ENCODE measurements at places on chromosomes 7 and 10. TPM values are rescaled to one million over a fixed set of nuclear protein-coding genes. Genes with fewer than 3 reads are reported as not detected.

GRCh38 chr7:30983042-30983913 is 19.5 kb downstream of the GHRHR start:
- DNase-seq = peak; percentile 90

The ARL3 gene
- 7.3 TPM for total RNA-seq

DNA sequence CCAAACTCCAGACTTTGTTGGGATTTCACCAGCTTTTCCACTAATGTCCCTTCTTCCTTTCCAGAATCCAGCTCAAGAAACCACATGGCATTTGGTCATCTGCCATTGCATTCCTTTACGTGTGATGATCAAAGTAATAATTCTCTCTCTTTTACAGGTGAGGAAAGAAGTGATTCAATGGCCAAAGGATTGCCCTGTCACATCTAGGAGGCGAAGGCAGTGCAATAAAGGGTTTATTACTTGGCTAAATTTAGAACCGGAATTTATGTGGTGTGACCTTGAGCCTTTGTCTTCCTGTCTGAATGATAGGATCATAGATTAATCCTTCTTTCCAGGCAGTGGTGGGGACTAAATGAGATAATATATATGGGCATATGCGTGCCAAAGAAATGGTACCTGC is 58.3 kb upstream of the COBL start:
- DNase-seq = no peak

The OR2A25 gene
- total RNA-seq = not detected

DNA sequence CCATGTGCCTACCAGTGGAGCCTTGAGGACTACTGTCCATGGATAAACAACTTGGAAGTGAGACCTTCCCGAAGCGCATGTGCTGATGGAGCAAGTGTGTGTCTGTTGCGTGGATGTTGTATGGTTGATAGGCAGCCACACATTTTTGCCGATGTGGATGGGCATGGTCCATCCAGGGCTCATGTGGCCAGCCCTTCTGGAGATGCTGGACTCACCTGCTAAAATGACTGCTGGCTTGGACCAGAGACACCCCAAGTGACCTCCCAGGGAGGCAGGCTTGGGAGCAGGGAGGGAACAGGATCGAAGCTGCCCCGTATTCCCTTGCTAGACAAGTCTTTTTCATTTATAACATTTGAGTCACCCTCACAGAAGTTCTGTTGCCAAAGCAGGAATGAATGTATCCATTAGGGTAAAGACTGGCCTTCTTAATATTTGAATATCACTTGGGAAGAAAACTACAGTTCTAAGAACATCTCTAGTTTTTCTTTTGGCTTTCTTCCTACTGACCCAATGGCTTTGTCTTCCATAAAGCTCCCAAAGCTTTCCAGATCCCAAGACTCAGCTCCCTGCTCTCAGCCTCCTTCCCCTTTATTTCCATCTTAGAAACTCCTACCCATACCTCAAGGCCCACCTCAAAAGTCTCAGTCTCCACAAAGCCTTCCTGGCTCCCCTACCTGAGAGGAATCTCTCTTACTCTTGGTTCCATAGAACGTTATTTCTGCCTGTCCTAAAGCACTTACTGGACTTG is 3.0 kb downstream of the PTPRE start:
- peak; percentile 27 for DNase-seq

The NEUROG3 gene
- not detected for total RNA-seq

DNA sequence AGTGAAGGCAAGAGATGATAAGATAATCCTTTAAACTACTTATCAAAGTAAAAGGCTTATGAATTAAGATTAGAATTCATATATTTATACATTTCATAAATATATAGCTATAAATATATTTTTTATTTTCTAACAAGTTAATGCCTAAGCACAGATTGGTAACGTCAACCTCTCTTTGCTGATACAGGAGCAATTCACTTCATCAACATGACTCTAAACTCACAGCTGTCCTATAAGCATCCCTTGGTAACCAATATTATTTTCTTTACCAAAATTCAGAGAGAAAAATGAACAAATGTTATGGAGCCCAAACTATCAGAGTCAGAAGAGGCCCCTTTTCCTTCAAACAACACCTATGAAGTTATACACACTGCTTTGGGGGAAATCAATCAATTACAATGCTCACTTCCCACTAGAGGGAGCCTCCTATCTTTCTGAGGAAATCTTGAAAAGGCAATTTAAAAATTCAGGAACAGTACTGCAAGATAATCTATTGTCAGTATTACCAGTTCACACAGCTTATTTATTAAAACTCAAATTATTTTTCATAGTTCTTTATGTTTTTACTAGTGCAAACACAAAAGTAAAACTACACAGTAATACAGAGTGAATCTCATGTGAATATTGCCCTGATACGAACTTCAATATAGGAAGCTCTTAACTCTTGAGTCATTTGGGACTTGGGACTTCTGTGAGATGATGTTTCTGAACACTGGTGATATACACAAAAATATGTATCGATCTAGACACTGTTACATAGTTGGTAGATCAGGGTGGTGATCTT is 51.0 kb upstream of the NOBOX start:
- DNase-seq = no peak

The TRPV5 gene
- total RNA-seq = not detected

GRCh38 chr10:93797825-93798224 is 40.1 kb downstream of the LGI1 start:
- DNase-seq = no peak

The CALD1 gene
- total RNA-seq = 2,150 TPM

The TMEM270 gene
- total RNA-seq = not detected

DNA sequence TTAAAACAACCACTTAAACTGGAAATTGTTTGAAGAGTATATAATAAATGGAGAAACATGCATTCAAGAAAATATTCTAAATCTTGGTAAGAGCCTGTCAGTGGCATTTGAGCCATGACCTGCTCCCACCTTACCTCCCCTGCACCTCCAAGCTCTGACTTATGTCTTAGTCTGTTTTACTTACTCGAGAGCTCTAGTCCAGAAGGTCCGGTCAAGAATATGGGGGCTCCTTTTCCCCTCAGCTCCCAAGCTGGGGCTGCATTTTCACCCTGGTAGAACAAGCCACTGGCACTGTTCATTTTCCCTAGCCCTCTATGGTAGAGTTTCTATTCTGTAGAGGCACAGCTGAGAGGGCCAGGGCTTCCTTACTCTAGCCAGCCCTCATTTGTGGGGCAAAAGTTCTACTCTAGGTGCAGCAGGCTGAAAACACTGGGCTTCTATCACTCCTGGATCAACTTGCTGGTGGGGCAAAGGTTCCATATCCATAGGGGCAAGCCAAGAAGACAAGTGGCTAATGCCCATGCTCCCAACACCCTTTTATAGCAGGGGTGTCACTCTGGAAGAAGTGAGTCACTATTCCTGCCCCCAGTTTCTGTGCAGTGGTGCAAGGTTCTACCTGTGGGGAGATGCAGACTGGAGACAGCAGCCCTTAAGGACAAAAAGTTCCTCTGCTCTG is 40.6 kb downstream of the ZNF438 start:
- DNase-seq = no peak

GRCh38 chr10:46328853-46329689 is 42.3 kb downstream of the ANTXRL start:
- DNase-seq = no peak

GRCh38 chr7:92052684-92053083 is 81.6 kb downstream of the CYP51A1 start:
- no peak for DNase-seq

DNA sequence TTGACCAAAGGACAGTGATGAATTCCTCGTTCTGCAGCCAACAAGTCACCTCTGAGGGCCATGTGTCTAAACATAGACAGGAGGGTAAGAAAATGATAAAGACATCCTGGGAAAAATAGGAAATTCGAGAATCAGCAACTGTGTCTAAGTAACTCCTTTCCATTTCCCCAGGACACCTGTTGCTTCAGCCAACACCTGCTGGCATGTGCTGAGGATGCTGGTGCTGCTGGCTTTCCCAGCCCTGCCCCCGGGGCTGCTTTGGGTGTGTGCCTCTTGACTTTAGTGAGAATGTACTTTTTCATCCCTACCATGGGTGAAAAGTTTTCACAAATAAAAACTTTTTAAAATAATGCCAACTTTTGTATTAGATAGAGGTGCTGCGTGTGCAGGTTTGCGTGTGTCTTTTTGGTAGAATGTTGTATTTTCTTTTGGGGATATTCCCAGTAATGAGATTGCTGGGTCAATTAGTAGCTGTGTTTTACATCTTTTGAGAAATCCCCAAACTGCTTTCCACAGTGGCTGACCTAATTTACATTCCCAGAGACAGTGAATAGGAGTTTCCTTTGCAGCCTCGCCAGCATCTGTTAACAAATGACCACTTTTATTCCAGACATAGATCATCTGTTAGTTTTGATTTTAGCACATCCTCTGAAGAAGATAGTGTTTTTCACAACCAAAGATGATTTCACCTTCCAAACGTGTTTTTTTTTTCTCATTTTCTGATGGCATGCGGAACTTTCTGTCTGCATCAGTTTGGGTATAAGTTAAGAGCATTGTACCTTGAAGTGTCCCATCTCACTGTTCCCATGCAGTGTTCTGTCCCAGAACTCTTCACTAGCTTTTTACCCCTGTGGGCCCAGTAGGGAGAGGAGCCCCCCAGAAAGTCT is 104.2 kb upstream of the ACBD5 start:
- DNase-seq = no peak

DNA sequence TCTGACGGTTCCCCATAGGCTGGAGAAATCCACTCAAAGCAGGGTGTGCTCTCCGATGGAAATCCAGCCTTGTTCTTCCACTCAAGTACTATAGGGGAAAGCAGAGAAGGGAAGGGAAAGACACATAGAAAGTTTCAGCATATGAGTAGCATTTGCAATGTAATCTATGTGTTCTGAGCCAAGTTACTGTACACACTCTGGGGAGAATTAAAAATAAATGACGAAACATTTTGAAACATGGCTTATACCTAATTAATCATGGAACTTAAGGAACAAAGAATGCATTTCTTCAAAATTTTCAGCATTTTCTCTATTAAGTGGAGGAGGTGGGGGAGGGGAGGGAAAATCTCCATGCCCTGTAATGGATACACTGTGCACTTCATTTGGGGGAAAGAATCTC is 198.1 kb upstream of the HABP2 start:
- DNase-seq = no peak

DNA sequence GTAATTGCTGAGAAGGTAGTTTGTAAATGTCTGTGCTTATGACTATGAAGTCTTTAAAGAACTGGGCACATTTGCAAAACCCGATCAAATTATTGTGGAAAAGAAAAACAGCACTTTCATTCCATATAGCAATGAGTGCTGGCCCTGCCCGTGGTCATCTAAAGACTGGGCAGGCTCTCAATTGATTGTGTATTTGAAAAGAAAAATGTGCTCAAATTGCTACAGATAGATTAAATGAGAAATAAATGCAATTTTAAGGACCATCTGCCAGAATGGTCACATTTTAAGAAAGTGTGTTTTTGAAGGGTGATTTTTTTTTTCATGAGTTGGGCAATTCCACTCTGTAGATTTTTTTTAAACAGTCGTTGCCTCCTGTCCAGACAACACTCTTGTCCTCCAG is 672.2 kb downstream of the SDK1 start:
- DNase-seq = no peak

DNA sequence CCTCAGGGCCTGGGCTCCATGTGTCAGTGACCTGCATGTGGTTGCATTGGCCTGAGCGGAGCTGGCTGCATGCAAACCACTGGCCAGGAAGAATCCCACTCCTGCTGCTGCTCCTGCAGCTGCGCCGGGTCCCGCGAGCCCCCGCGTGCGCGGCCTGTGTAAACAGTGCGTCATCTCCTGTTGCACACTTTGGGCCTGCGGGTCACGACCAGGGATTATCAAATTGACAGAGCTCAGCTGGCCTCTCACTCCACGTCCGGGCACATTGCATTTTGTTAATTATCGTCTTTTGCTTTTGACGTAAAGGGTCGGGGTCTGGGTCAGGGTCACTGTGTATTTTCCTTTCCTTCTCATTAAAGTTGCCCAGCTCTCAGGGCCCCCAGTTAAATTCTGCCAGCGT is 132.6 kb downstream of the RGS10 start:
- peak; percentile 88 for DNase-seq

The ERVW-1 gene
- total RNA-seq = not detected

The ADCK2 gene
- total RNA-seq = 22.1 TPM

DNA sequence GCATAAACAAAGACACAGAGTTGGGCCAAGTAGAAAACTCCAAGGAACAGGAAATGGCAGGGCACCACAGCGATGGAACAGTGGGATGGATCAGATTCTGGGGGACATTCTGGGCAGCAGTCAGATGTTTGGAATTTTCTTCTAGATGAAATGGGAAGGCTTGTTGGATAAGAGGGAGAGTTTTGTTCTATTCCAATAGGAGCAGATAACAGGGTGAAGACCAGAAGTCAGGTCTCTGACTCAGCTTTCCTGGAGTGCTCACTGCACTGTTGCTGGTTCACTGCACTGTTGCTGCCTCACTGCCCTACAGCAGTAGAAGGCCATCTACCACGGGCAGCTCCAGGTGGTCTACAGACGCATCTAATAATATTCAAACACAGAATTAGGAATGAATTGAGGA is 135.6 kb downstream of the ATE1 start:
- no peak for DNase-seq

- DNase-seq = no peak
Observed at GRCh38 chr10:32411797-32412498, 34.0 kb upstream of the CCDC7 start.

GRCh38 chr10:75433216-75433615 is 1.8 kb downstream of the LRMDA start:
- DNase-seq = no peak

The SSC4D gene
- not detected for total RNA-seq

DNA sequence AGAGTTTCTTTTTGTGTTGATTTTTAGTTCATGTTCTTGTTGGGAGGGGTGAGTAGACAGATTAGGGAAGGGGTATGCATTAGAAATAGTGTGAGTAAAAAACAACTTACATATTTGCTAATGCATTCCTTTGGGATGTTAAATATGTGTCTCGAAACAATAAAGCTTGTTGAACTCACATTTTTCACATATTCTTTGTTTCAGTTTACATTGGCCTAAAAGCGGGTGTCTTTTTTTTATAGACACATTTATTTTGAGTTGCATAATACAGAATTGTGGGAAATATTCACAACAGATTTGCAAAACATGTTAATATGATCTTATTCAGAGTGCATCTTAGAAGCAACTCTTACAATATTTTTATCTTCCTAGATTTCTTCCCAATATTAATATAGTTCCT is 337.5 kb upstream of the CNTNAP2 start:
- DNase-seq = no peak

DNA sequence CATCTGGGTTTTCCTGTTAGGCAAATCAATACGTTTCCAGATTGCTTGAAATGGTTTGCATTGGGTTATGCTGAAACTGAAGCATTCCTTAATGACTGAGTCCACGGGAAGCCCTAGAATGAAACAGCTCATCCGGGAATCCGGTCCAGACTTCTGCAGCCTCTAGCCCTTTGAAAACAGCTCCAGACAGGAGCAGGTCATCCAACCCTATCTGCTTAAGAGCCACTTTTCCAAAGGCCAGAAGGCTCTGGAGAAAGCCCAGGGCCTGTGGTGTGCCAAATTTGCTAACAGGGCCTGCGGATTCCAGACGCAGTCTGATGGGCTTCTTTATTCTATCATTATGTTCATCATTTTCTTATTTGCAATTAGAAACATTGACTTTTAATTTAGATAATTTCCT is 265.4 kb downstream of the SKIDA1 start:
- no peak for DNase-seq

- no peak for DNase-seq
Observed at GRCh38 chr10:95035332-95036295, 33.7 kb downstream of the CYP2C8 start.

The PTPRN2 gene
- 4.9 TPM for total RNA-seq

The HOXA7 gene
- 6.7 TPM for total RNA-seq

The CPVL gene
- total RNA-seq = 22.5 TPM
